ENCODE measurements at places on chromosomes 5 and 9. TPM values are rescaled to one million over a fixed set of nuclear protein-coding genes. Genes with fewer than 3 reads are reported as not detected.
A peak's percentile ranks its signal among the peaks of the same experiment; 100 is the strongest.

DNA sequence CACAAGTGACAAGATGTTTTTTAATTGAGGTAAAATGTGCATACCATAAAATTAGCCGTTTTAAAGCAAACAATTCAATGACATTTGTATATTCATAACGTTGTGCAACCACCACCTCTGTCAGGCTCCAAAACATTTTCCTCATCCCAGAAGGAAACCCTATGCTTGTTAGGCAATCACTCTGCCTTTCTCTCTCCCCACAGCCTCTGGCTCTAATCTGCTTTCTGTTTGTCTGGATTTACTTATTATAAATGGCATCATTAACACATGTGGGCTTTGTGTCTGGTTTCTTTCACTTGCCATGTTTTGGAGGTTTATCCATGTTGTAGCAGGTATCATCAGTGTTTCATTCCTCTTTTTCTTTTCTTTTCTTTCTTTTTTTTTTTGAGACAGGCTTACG, 1.4 kb upstream of the N4BP3 start:
- DNase-seq = no peak

DNA sequence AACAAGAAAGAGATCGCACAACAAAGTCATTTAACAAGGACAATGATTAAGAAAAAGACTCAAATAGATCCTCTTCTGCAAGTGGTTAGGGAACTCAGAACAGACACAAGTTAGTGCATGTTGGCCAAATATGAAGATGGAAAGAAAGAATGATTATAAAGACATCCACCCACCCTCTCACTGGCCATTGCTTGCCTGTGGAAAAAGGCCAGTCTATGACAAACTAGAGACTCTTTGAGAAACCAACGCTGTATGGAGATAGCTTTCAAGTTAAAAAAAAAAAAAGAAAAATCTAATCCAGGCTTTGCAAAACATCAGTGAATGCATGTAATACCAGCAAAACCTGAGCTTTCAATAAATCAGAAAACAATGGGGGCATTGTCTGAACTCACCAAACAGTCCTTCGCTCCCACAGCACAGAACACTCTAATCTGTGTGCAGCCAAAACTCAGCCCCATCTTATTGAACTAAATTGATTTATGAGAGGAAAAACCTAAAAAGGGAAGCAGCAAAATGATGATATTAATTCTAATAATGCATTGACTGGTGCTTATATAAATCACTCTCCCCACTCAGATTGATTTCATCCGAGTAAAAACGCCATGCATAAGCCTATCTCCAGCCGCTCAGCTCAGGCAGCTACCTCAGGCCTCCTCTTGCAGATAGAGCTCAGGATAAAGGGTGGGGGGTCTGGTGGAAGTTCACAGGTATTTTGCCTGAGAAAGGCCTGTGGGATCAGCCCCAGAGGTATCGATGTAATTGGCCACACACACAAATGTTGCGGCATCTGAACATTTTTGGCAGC, 547.1 kb downstream of the CCDC171 start:
- no peak for DNase-seq

DNA sequence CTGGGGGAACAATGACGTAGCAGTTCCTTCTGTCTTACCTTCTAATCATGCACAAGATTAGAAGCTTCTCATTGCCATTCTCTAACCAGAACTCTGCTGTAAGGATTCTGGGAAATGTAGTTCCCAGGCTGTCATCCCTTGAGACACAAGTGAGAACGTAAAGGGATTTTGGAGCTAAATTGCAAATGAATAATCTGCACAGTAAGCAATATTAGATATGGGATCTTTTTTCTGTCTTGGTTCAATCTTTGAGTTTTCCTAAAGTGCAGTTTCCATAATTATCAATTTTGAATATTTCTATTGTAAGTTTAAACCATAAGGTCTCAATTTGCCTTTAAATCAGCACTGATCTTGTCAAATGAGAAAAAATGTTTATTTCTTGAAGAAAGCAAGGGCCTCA, 189.7 kb upstream of the PLPPR1 start:
- DNase-seq = no peak

DNA sequence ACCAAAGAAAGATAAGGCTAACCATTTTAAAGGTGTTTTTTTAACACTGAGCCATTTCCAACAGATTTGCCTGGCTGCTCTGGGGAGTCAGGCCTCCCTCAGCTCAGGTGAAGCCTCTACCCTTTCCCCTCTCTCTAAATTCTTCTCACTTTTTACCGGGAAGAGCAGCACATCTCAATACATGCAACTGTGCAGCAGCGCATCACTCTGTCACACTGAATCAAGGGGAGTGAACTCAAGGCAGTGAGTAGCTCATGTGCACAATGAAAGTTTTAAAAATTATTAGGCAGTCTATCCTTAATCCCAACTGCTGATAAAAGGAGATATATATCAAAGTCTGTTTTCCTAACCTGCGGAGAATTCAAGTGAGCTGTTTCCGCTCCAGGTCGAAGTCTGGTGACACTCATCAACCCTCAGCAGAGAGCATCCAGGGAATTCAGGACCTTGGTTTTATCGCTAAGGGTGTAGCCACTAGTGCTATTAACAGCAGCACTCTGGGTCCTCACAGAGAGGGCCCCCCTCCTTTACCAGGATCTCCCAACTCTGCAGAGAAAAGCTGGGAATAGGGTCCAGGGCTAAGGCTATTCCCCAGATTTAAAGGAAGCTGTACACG, 1.0 kb downstream of the CEMIP2 start:
- no peak for DNase-seq

GRCh38 chr5:72523960-72524582, 16.9 kb upstream of the ZNF366 start:
- DNase-seq = no peak

DNA sequence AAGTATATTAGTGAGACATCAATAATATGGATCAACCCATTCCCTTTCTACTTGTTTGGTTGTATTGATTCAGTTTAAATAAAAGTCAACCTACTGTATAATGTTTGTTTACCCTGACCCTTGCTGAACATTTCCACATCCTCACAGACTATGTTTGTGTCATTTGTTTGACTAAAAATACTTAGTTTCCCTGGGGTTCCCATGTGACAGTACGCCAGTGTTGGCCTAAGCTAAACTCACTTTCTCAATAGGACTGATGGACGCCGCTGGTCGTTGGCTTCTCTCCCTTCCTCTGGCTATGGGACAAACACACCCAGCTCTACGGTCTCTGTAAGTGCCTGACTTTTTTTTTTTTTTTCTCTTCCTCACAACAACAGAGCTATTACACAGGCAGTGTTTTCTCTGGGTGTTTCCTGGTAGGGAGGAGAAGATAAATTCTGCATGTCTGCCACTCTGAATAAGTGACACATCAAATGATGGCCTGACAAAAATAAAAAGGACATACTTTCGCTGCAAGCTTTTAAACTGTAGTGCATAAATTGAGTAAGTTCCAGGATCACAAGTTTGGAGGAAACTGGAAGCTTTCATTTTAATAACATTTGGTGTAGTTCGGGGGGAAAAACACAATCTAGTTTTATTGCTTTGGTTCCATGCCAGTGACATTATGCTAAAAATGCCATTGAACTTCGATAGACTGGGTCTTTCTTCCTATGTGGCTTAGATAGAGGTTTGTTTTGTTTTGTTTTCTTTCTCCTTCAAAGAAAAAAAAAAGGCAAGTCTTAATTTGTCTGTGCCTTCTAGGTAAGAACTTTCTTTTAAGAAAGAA, 101.0 kb downstream of the CD180 start:
- peak; percentile 80 for DNase-seq

DNA sequence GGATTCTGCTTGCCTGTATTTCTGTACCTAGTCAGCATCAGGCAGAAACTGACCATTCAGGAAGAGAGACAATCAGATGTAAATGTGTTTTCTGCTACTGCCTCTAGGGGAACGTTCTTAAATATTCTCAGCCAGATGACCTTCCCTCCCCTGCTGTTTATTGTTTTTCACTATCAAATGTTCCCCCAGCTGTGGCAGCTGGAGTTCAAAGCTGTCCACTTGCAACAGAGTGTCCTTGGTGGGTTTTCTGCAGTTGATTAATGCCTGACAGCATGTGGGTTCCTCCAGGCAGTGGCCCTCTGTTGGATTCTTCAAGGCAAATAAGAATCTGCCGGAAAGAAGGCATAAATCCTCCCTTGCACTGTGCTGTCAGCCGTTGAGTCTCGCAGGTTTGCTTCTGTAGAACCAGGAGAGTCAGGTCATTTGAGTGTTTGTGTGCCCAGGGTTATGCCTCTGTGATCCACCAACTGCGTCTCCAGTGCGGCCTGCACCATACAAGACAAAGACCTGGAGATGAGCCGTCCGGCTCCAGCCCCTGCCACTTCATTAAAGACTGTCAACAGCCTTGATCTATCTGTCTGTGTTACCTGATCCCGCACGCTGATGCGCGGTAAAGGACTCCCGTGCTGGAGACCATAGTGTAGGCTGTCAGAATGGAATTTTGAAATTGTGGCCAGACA, 203.4 kb downstream of the GADD45G start:
- DNase-seq = no peak

- DNase-seq = no peak
Observed at GRCh38 chr5:125710745-125711144, 712.5 kb upstream of the GRAMD2B start.

DNA sequence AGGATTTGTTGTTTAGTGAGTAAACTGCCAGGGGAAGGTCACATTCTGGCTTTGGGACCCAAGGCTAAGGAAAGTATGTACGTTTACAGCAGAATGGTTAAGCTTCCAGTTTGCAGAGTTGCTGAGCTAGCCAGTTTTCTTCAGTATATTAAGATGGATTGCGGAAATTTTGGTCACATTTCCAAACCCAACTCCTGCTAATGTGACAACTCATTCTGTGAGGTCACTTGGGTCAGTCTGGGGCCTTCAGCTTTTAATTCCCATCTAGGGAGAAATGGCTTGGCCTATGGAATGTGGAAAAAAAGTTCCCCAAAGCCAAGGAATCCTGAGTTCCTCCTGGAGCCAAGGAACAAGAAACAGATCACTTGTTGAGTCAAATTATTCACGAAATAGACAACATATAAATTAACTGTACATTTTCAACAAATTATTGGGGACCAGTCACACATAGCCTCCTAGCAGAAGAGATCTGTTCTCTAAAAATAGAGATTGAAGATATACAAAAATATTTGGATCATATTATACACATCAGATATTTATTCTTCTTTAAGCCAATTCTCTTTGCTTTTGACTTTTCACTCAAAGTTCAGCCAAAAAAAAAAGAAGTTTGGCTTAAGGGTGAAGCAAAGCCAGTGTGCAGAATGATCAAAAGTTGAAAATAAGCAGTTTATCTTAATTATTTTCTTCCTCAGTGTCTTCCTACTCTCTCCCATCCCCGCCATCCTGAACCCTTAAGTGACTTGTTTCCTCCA, 8.8 kb downstream of the KCNV2 start:
- DNase-seq = peak; percentile 49

GRCh38 chr9:800591-801150, 40.8 kb upstream of the DMRT1 start:
- DNase-seq = no peak

GRCh38 chr9:112789473-112789872, 38.9 kb downstream of the SNX30 start:
- DNase-seq = no peak

DNA sequence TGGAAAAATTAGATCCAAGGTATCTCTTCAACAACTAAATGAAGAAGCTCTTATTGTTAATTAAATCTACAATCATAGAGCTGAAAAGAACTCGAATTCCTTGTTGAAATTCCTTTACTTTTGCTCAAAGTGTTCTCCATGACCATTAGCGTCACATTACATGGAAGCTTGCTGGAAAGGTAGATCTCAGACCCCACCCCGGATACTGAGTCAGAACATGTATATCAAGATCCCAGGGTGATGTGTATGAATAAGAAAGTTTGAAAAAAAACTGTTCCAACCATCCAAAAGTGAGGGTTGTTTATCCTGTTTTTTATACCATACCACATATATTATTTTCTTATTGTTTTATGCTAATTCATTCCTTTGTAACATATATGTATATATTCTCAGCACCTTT, 237.1 kb upstream of the PUM3 start:
- DNase-seq = no peak

DNA sequence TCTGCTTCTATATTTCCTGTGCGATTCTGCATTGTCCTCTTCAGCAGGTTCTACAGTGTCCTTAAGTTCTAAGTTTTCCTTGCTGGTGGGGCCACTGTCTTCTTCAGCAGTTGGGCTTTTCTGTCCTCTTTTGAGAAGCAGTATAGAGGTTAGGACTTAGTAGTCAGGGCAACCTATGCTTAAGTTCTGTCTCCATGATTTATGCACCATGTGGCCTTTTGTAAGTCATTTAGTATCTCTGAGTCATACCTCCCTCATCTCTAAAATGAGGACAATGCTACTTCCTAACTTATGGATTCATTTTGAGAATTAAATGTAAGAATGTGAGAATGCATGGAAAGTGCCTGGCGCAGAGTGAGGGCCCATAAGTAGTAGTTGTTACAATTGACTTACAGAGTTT, 46.8 kb downstream of the GRIN3A start:
- DNase-seq = no peak

- no peak for DNase-seq
Observed at GRCh38 chr9:97774673-97775072, 77.5 kb upstream of the XPA start.

GRCh38 chr9:92147852-92148180, 32.6 kb upstream of the SPTLC1 start:
- DNase-seq = no peak

GRCh38 chr5:143313298-143313852, 90.1 kb downstream of the NR3C1 start:
- DNase-seq = no peak

DNA sequence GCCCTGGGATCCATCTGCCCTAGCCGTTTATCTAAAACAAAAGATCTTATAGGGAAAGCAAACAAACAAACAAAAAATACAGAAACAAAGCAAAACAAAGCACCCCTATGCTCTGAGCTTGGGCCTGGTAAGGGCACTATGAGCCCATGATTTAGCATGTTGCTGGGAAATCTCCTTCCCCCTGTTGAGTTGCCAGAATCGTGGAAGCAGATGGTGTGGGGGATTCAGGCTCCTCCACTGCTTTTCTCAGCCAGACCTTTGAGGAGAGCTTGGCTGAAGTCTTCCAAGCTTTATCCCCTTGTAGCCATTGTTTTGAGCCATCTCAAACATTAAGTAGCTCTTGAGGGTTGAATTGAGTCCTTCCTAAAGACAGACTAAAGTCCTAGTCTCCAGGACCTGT, 29.9 kb downstream of the TMC1 start:
- DNase-seq = no peak

GRCh38 chr5:23419115-23419514, 88.3 kb upstream of the PRDM9 start:
- no peak for DNase-seq

GRCh38 chr9:89564346-89564878, 40.4 kb upstream of the GADD45G start:
- DNase-seq = no peak

- DNase-seq = no peak
Observed at GRCh38 chr5:32780508-32780919, 69.4 kb downstream of the NPR3 start.

Gene SPARC
- 2,338 TPM for polyA plus RNA-seq

Gene MSX2
- 0.93 TPM for polyA plus RNA-seq

Gene PTGR1
- 93.2 TPM for polyA plus RNA-seq

Gene TOR4A
- 10.3 TPM for polyA plus RNA-seq

Gene MTX3
- polyA plus RNA-seq = 27.9 TPM

Gene TRIM36
- polyA plus RNA-seq = 2.0 TPM

Gene DNAH5
- polyA plus RNA-seq = 2.2 TPM

Gene RNF208
- 6.9 TPM for polyA plus RNA-seq

Gene PCDHGA2
- 7.3 TPM for polyA plus RNA-seq

Data from right lung (tissue), 10 donors.